Stimulated activated memory B cell treated with anti-CD40 and anti-IgM and Interleukin-4, amounts not matched to agents 10 μg/mL and 1 μg/mL and 100 μg/mL, for 72 hours (primary cell): ENCODE measurements at places on chromosomes 7 and 10.

DNA sequence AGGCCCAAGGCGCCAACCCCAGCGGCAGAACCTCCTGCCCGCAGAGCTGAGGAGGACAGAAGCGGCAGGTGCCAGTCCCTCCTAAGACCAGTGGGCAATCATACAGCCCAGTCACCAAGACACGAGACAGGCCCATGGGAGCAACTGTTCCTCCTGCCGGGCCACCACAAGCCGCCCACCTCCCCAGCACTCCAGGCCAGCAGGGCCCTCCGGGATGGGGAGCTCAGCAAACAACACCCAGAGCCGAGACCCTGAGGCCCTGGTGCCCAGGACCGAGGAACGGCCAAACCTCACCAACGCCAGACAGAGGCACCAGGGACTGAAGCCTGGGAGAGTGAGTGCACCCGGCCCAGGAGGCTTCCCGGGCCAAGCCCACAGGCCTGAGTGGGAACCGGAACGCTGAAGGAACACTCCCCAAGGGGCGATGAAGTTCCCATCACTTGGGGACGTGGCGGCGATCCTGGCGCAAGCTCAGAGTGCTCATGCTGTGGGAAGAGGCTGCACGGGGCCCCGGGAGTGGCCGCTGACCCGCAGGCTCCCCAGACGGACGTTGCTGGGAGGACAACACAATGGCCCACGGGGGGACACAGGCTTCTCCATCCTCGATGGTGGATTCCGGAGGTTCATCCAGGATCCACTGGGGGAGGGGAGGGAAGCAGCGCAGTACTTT, 35.1 kb downstream of the GPER1 start:
- no peak for ATAC-seq

DNA sequence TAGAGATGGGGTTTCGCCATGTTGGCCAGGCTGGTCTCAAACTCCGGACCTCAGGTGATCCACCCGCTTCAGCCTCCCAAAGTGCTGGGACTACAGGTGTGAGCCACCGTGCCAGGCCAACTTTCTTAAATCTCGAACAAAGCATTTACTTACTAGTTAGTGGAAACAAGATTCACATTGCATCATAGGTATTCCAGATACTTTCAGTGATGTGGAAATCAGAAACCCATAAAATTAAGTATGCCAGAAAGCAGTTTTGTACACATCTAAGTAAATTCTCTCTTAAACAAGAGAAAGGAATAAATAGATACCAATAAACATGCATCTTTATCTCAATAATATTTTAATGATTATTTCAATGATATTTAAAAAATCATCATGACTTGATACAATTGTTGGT, 75.5 kb downstream of the DGKI start:
- ATAC-seq, result no peak

GRCh38 chr10:125822878-125823662, at the start of the genes BCCIP and UROS:
Gene BCCIP, plus strand, starts transcription at chr10:125823546. Its CDS starts 12 bp downstream, at chr10:125823558.
Gene UROS, minus strand, starts transcription at chr10:125823258. Its CDS starts 6,759 bp downstream, at chr10:125816499.
- peak; percentile 93 for ATAC-seq

DNA sequence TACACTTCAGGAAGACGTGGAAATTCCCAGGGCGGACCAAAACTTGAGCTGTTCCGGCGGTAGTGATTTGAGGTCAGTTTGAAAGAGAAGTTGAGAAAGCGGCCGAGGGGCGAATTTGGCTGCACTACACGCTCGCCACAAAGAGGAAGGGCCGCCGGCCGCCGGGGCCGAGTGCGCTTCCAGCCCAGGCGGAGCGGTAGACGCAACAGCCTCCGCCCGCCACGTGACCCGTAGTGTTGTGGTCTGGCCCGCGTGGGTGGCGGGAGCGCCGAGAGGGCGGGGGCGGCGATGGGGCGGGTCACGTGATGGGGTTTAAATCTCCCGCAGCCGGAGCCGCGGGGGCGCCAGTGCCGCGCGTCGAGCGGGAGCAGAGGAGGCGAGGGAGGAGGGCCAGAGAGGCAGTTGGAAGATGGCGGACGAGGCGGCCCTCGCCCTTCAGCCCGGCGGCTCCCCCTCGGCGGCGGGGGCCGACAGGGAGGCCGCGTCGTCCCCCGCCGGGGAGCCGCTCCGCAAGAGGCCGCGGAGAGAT, at the start of gene SIRT1:
SIRT1 (plus strand) TSS at position 344 of the 529 bp plus-strand sequence; CDS start at position 410, 66 bp downstream.
- peak; percentile 93 for ATAC-seq

GRCh38 chr7:98394377-98394836, 6.5 kb downstream of the BAIAP2L1 start:
- ATAC-seq, result no peak

DNA sequence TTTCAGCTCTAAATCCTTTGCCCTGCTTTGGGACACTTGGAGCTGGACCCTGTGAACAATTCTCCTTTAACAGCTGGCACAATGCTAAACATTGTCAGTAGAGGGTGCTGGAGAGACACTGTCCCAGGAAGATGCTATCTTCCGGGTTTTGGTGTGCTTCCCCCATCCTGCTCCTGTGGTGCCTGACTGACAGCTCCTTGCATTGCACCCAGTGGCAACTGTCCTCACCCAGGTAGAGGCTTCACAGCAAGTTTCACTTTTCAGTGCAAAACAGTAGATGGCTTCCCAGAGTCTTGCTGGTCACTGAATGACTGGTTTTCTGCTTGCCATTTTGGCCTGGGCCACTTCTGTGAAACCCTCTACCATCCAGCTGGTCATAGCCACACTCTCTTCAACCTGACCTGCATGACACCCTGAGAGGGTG, 77.3 kb downstream of the CDC14C start:
- ATAC-seq, result peak; percentile 31

DNA sequence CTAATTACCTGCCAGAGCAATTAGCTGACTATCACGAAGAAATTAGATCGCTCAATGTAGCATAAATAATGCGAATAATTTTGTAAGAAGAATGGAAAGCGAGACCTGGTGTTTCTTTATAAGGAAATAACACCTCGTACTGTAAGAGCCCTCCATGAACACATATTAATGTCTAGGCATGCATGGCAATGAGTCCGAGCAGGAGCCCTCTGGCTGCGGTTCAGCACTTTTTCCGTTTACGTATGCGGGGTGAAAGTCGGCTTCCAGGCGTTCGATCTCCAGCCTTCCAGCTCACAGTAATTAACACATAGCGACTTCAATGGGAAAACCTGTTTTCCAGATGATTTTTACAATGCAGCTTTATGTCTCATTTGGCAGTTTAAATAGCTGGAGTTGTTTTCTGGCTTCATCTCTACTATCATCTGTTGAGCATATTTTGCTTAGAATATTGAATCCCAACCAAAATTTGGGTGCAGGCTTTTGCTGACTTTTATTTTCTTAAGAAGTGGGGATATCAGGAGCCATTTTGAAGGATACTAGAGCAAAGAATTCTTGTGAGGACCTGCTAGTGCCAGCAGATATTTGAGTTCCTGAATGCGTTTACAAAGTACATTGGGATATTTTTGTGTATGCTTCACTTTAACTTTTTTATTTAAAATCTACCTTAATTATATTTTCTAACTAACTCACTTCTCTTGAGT, 7.2 kb upstream of the SP8 start:
- ATAC-seq, result no peak

GRCh38 chr7:132953468-132953867, 128.4 kb downstream of the CHCHD3 start:
- ATAC-seq, result no peak

DNA sequence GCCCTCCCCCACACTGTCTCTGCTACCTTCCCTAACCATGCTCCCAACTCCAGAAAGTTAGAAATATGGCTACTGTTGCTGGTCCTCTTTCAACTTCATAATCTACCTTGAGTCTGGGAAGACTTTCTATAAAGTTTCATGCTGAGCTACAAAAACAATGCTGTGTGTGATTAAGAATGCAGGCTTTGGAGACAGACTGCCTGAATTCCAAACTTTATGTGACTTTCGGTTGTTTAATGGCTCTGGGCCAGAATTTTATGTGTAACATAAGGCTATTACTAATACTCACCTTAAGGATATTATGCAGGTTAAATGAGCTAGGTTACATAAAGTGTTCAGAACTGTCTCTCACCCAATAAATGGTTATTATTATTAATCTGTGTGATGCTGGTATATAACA, 19.1 kb downstream of the BET1 start:
- no peak for ATAC-seq

GRCh38 chr10:80199828-80200227, 5.5 kb downstream of the ANXA11 start:
- ATAC-seq, result no peak

DNA sequence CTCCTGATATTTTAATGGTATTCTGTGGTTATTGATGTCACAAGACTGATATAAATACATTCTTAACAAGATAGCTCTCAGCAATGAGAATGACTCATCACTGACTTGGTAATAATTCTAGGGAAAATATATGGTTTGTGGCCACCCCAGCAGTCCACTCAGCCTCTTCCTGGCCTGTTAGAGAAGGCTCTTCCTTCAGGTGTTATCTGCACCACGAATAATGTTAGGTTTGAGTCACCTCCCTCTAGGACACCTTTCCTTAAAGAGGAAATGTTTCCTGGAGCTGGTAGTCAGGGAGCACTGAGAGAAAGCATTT, 163.3 kb downstream of the SVIL start:
- ATAC-seq, result no peak

DNA sequence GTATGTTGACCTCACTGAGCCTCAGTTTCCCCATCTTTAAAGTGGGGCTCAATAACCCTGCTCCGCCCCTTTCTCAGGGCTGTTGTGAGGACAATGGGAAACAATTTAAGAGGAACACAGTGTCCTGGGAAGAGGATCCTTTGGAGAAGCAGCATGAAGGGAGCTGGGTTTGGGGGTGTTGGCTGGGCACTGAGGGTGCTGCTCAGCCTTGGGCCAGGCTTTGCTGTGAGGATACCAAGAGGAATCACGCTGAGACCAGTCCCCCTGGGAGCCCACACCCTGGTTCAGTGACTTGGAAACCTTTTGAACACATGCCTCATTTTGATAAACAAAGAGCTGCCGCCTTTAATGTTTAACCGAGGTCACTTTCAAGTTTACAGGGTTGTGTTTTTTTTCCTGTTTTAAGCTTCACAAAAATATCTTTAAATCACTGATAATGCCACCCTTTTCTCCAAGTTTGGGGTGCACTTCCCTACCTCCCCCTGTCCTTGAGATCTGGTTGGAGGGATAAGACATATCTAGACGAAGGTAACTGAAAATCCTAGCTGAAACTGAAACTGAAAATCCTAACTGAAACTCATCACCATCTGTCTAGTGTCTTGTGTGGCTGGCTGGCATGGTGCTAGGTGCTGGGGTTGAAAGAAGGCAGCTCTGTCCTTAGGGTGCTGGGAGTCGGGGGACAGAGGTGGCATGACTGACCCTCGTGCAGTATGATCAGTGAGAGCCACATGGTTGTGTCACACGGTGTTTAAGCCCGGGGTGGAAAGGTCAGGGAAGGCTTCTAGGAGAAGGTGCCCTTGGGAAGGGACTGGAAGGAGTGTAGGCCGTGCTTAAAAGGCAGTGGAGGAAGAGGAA, 27.7 kb downstream of the ZNF775 start:
- ATAC-seq, result peak; percentile 66

DNA sequence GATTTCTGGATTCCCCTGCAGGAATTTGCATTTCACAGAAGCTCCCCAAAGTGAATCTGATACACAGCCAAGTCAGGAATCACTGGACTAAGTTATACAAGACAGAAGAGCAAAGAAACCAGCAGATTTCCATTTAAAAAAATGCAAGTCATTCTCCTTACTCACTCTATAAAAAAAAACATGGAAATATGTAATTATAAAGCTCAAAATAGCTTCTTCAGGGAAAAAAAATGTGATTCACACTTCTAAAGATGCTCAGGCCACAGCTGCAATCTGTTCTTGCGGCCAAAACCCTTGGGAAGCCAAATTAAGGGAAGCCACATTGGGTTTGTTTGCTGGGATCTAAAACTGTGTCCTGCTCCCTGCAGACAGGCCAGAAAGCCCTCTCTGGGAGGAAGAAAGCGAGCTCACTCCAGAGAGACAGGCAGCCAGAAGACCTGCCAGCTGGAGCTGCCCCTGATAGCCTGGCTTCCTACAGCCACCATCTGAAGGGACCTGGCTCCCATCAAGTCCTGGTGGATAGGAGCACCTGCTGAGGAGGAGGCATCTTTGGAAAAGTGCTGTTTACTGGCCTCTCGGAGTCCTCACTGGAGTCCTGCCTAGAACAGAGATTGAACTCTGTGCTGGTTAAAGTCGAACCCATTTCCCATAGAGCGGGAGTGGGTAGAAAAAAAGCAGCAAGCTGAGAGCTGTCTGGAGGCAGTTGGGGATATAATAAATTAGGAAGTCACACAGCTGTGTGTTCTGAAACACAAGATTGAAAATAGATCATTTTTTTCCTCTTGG, 359.2 kb upstream of the AOAH start:
- no peak for ATAC-seq

DNA sequence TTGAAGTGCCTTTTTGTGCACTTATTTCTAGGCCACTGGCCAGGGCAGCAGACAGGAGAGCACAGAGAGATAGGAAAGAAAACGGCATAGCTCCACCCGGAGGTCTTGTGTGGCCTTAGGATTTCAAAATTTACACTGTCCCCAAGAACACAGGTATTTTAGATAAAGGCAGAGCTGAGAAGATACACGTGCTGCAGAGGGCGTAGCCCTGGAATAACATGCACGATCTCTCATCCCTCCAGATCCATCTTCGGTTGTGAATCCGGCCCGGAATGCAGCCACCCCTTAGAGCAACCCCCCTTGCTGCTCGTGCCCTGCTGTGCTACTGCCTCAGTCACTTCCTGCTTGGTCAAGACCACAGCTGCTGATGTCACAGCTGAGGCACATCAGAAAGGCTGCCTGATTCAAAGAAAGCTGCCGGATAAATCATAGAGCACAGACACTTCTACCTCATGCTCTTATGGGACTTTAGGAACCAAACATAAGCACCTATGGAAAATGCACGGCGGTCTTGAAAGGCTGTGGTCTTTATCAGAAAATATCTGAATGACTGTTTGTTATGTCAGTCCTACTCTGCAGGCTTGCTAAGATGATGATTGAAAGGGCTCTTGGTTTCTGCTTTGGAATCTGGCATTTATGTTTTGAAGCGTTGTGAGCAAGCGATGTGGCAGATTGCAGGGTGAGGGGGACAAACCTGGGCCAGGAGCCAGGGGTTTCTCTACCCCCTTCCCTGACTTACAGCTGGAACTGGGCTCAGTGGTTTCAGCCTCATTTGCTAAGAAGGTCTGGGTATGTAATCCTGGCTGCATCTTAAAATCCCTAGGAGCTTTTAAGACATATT, 152.0 kb downstream of the SVIL start:
- ATAC-seq, result peak; percentile 52

DNA sequence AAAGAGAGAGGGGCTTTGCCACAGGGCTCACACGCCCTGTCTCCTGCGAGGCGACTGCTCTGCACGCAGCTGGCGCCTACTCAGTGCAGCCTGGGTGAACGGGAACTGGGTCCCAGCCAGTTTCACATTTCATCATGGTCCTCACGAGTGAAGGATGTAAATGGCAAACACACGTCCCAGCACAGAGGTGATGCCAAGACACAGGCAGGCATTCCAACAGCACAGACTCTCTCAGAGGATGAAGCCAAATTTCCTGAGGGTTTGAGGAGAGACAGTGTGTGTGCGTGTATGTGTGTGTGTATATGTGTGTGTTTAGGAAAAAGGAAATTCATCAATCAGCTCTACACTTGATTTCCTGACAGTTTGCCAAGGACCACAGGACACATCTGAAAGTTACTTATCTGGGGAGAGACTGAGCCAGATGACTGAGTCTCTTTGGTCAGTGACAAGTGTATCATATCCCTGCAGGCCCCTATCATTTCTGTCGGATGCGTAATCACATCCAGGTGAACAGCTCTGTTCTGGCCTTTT, 53.9 kb downstream of the CHST15 start:
- no peak for ATAC-seq

GRCh38 chr7:105677817-105678573, 96.7 kb upstream of the EFCAB10 start:
- ATAC-seq, result peak; percentile 90

GRCh38 chr7:33673029-33673700, 232.2 kb upstream of the BMPER start:
- no peak for ATAC-seq

GRCh38 chr10:59079386-59080226, 96.8 kb upstream of the PHYHIPL start:
- ATAC-seq, result no peak
